ENCODE measurements at places on chromosomes 2 and 18.

GRCh38 chr2:224257156-224257555 is 144.8 kb downstream of the FAM124B start:
- DNase-seq, result no peak

DNA sequence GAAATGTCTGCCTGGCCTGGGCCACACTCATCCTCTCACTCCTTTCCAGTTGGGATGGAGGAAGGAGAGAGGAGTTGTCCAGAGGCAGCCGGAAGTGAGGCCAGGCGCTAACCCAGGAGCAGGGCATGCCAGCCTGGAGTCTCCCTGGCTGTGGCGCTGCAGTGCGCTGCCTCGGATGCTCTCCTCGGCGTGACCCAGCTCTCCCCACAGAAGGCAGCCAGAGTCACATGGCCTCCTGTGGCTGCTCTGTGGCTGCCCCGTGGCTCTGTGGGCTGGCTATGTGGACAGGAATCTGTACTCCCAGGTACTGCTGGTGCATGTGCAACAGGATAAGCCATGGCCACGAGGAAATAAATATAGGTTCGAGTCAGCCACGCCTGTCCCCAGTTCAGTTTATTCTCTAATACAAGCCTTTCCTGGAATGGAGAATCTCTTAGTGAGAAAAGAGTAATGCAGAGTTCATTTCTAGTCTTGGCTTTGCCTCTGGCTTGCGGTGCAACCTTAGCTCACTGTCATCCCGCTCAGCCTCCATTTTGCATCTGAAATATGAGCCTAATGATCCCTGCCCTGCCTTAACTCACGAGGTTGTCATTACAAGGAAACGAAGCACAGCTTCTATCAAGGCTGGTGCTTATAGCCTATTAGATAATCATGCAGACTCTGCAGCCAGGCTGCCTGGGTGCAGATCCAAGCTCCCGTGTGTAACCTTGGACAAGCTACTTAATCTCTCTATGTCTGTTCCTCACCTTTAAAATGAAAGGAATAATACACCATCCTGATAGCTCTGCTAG is 106.3 kb downstream of the ANTXR1 start:
- DNase-seq, result no peak

DNA sequence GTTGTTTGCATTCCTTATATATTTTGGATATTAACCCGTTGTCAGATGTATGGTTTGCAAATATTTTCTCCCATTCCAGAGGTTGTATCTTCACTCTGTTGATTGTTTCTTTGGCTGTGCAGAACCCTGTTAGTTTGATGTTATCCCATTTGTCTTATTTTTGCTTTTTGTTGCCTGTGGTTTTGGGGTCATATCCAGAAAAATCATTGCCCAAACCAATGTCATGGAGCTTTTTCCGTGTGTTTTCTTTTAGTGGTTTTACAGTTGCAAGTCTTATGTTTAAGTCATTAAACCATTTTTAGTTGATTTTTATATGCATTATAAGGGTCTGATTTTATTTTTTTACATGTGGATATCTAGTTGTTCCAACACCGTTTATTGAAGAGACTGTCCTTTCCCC is 35.8 kb downstream of the PPIG start:
- no peak for DNase-seq

DNA sequence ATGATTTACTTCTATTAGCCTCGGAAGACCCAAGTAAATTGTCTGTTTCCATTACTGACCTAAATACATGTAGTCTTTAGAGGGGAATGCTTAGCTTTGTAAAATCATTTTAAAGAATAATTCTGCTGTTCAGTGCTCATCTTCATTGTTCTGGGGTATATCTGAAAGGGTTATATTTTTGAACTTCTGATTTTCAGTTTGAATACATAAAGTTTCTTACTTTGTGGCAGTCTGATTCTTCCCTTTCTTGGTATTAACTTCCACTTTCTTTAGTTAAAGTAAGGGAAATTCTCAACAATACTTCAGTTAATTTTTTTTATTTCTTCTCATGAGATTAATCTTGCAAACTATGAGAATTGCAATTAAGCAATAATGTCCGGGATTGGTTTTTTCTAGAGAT is 148.4 kb downstream of the DOCK10 start:
- no peak for DNase-seq

DNA sequence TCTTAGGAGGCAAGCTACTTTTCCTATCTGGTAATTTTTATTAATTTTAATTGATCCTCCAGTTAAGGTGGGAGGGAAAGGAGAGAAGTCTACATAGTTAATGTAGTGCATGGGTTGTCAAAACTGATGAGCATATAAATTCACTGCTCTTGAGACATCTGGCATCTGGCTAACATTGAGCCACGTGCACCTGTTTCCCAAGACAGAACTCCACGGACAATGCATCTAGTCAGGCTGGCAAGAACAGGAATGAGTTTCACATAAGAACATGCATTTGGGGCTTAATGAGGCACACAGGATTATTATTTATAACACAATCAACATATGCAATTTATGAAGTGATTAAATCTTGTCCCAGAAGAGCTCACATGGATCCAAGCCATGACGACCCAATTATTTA is 16.2 kb upstream of the RAB1A start:
- DNase-seq, result no peak

GRCh38 chr2:109264595-109265328 is 135.8 kb downstream of the SH3RF3 start:
- DNase-seq, result no peak

- no peak for DNase-seq
Observed at GRCh38 chr2:234304950-234305349, 191.9 kb downstream of the ARL4C start.

DNA sequence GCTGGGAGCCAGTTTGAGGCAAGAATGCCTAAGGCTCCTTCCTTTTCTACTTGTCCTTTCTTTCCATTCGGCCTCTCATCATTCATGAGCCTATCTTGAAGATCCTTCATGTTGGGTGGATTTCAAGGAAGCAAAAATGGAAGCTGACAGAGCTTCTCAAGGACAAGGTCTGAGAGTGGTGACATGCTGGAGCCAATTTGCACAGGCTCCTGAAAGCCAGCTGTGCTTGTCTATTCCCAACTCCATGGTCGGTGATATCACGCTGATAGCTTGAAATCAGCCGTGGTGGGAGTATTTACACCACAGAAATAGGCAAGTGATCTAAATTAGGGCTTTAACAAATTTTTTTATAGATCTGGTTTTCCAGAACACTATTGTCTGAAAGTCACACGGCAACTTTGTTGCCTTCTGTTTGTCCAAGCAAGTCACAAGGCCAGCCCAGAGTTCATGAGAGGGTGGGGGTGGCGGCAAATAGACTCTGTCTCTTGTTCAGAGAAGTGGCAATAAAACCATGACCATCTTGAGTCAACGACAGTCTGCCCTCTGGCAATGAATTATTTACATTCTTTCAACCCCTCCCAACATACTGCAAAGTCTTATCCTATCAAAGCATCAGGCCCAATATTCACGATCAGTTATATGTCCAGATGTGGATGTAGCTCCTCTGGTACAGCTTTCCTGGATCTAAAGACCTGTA is 49.9 kb upstream of the SLC35F5 start:
- no peak for DNase-seq
